ENCODE measurements at places on chromosomes 1 and 21. TPM values are rescaled to one million over a fixed set of nuclear protein-coding genes. Genes with fewer than 3 reads are reported as not detected.

RPTN gene
- not detected for total RNA-seq

CFAP45 gene
- 1.1 TPM for total RNA-seq

FAM151A gene
- not detected for total RNA-seq

SLC44A3 gene
- 20.0 TPM for total RNA-seq

NUCKS1 gene
- 66.3 TPM for total RNA-seq

ZNF678 gene
- 11.1 TPM for total RNA-seq

NAV1 gene
- 47.7 TPM for total RNA-seq

SERPINC1 gene
- not detected for total RNA-seq

GJA4 gene
- total RNA-seq, result not detected

ADGRB2 gene
- 1.8 TPM for total RNA-seq

LYPLAL1 gene
- total RNA-seq, result 9.7 TPM

HTR6 gene
- total RNA-seq, result not detected

IBA57 gene
- total RNA-seq, result 6.7 TPM

PPP1R8 gene
- total RNA-seq, result 25.5 TPM

PPFIA4 gene
- 3.5 TPM for total RNA-seq

TNN gene
- total RNA-seq, result under 0.01 TPM

PGLYRP3 gene
- not detected for total RNA-seq

UBXN11 gene
- total RNA-seq, result 9.8 TPM

PPIAL4G gene
- not detected for total RNA-seq

METTL18 gene
- total RNA-seq, result 8.9 TPM

KCNJ9 gene
- total RNA-seq, result not detected

OR2T33 gene
- 0.54 TPM for total RNA-seq

ANGPTL7 gene
- not detected for total RNA-seq

OLIG1 gene
- not detected for total RNA-seq

CTSS gene
- total RNA-seq, result 1.2 TPM

ST6GALNAC5 gene
- total RNA-seq, result not detected

RAD54L gene
- total RNA-seq, result 3.1 TPM

Data from placental epithelial cell (primary cell).